SW480 (cell line): ENCODE measurements at places on chromosomes 11 and 22.

- no peak for DNase-seq
Measured at GRCh38 chr22:45814198-45814597, 142.6 kb downstream of the ATXN10 start.

GRCh38 chr11:68027667-68028066 lies 2.8 kb upstream of the NDUFS8 start:
- no peak for DNase-seq

GRCh38 chr11:58394195-58394594 lies 12.5 kb downstream of the OR5B3 start:
- peak; percentile 10 for DNase-seq

GRCh38 chr22:26550498-26551033 lies 38.3 kb upstream of the TFIP11 start:
- DNase-seq = peak; percentile 28

GRCh38 chr22:43393132-43393843 lies 18.5 kb upstream of the MPPED1 start:
- no peak for DNase-seq

GRCh38 chr11:114243461-114244372 lies 52.5 kb upstream of the NNMT start:
- no peak for DNase-seq

DNA sequence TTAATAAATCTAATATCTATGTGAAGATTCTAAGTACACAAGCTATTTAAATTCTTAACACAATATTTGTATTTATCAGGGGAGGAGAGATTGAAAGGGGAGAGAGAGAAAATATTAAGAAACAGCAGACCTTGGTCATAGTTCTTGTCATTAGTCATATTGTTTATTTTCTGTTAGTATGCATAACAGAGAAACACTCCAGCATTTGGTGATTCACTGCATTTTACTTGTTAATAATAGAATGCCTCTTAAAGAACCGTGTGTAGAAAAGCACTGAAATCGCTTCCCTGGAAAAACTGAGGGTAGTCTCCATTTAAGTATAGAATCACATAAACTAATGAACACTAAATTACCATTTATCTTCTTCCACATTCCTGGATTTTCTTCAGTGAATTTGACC lies 122.7 kb upstream of the TRPC6 start:
- no peak for DNase-seq

DNA sequence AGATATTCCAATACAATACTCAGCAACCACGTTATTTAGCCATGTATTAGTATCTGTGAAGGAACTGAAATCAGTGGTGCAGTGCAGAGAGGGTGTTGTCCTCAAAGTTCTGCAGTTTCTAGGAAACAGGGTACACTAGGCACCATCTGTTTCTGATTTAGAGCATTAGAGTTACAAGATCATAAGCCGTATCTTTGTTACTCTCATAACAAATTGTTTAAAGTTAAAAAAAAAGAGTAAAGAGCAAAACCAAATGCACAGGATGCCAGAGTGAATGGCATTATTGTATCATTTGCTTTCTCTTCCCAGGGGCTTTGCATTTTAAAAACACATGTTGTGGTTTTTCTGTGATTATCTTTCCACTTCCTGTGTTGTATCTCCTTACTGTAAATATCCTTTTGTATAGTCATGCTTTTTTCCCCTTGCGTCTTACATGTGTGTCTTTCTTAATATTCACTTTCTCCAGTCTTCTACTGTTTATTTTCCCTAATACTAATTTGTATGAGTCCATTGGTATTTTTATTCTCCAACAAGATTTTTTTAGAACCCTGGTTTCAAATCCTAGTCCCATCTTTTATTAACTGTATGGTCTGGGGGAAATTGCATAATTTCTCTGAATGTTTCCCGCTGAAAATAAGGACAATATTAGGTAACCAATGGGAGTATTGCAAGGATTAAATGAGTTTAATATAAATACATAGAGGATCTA lies 15.2 kb upstream of the NUP160 start:
- peak; percentile 45 for DNase-seq

GRCh38 chr11:70544774-70545609 lies 146.7 kb downstream of the CTTN start:
- no peak for DNase-seq

GRCh38 chr11:80320226-80320625 lies 879.4 kb upstream of the TENM4 start:
- no peak for DNase-seq

DNA sequence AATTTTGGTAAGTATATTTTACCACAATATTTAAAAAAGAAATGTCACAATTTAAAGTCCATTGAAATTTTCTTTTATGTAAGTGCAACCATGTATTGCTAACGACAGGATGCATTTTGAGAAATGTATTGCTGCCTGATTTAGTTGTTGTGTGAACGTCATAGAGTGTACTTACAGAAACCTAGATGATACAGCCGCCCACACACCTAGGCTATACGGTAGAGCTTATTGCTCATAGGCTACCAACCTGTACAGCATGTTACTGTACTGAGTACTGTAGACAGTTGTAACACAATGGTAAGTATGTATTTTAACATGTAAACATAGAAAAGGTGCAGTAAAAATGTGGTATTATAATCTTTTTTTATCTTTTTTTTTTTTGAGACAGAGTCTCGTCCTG lies 48.1 kb downstream of the CBL start:
- DNase-seq = no peak

- no peak for DNase-seq
Measured at GRCh38 chr11:119229741-119230140, 23.6 kb downstream of the CBL start.

- no peak for DNase-seq
Measured at GRCh38 chr22:19524170-19525115, at the start of gene CLDN5. Gene CLDN5, minus strand, starts transcription at chr22:19524410. Its CDS starts 155 bp downstream, at chr22:19524255.

DNA sequence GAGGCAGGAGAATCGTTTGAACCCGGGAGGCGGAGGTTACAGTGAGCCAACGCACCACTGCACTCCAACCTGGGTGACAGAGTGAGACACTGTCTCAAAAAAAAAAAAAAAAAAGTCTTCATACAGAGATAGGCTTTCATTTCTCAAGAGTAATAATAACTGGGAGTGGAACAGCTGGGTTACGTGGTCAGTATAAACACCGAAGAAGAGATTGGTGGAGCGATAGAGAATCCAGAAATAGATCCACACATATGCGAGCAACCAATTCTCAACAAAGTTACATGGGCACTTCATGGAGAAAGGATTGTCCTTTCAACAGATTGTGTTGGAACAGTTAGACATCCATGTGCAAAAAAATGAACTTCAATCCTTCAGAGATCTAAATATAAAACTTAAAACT lies 24.6 kb downstream of the ZBED4 start:
- DNase-seq = no peak

GRCh38 chr11:67354075-67355022 lies 1.0 kb upstream of the POLD4 start:
- DNase-seq = peak; percentile 99

GRCh38 chr11:124928942-124929665 lies 6.7 kb downstream of the HEPACAM start:
- DNase-seq = no peak

DNA sequence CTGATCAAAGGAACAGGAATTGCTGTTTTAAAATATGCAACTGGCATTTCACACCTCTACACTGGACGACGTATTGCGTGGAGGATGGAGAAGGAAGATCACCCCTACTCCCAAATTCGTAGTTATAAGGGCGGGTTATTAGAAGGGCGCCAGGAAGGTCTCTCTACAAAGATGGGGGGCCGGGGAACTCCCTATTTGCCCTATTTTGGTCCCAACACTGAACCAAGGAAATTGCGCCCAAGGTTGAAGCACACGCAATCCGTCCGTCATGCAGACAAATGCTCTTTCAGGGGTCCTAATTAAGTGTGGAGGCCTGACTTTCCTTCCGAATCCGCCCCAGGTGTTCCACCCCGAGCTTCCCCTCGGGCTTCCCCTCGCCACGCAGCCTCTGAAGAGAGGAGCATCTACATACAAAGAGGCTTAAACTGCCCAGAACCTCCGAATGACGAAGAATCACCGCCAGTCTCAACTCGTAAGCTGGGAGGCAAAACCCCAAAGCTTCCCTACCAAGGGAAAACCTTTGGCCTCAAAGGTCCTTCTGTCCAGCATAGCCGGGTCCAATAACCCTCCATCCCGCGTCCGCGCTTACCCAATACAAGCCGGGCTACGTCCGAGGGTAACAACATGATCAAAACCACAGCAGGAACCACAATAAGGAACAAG lies 396 bp downstream of the NPAT start:
- no peak for DNase-seq

DNA sequence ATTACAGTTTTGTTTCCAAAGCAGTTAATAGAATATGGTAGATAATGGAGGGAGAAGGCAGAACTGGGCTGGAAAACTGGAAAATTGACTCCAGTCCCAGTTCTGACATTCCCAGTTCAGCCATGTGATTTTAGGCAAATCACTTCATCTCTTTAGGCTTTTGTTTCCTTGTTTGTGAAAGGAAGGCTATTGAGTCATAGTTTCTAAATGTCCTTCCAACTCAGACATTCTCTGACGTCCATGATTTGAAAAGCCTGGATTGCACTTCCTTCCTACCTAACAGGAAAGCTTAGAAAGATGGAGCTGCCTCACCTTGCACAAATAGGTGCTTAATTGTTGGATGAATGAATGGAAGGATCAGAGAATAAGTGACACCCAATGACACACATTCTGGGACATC lies 19.8 kb upstream of the GALNT18 start:
- no peak for DNase-seq

- no peak for DNase-seq
Measured at GRCh38 chr11:64206457-64207255, at the start of gene FERMT3. Gene FERMT3, plus strand, starts transcription at chr11:64206721. Its CDS starts 644 bp downstream, at chr11:64207365.

- DNase-seq = peak; percentile 70
Measured at GRCh38 chr22:39144101-39144767, 8.2 kb downstream of the CBX7 start.

GRCh38 chr11:60783141-60783484 lies 2.0 kb upstream of the MS4A10 start:
- DNase-seq = no peak
